COR-L47 (cell line): ENCODE measurements at places on chromosomes 5 and 9.

GRCh38 chr9:129675620-129676019, 10.2 kb downstream of the PRRX2 start:
- DNase-seq: no peak

DNA sequence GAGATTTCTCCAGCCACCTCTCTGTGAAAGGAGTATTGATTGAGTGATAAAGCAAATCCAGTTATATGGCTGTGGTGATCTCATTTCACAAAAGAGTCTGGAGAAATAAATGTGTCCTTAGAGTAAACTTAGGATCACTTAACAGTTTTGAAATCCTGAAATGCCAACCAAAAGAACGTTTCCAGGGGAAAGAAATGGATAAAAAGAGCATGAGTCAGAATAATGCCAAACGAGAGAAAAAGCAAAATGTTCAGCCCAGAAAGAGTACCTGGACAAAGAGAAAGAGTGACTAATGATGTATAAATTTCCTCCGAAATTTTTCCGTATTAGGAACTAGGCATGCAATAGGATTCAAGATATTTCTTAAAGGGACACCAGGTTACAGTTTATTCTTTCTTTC, 463.1 kb upstream of the CDH10 start:
- DNase-seq: no peak

DNA sequence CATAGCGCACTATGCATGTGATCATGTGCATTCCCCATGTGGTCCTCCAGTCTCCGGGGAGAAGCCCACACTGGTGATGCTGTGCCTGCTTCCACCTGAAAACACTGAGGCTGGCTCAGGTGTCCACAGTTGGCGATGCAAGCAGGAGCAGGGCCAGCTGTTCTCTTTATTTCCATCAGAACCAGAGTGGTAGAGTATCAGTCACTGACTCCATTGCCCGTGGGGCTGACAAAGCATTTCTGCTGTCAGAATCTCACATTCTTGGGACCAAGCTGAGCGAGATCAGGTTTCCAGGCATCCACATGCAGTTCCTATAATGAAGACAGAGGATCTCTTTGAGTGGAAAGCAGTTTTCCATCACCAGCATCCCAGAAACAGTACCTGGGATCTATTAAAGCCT, 52.5 kb downstream of the GADD45G start:
- no peak for DNase-seq

GRCh38 chr9:131530546-131530919, 530 bp downstream of the UCK1 start:
- DNase-seq: peak; percentile 13

- DNase-seq: no peak
Observed at GRCh38 chr9:112224401-112225289, 49.5 kb upstream of the SUSD1 start.

DNA sequence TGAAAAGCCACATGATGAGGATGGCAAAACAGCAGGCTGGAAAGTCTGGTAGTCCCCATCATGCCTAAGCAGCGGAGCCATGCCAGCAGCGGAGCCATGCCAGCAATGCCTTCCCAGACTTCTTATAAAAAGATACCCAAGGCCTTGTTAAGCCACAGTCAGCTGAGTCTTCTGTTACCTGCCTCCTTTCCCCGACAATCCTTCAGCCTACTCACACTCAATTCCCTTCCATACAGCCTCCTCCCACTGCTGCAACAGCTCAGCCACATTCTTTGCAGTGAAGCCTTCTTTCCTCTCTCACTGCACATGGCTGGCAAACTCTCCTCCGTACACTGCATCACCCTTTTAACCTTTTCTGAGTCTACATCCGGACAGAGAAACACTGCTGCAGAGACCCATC, 114.9 kb downstream of the AUH start:
- no peak for DNase-seq

- DNase-seq: no peak
Observed at GRCh38 chr5:117207088-117207668, 632.6 kb upstream of the SEMA6A start.

- DNase-seq: no peak
Observed at GRCh38 chr5:126525630-126526245, 69.3 kb downstream of the ALDH7A1 start.
